ENCODE measurements at places on chromosomes 4 and X. TPM values are rescaled to one million over a fixed set of nuclear protein-coding genes. Genes with fewer than 3 reads are reported as not detected.
A peak's percentile ranks its signal among the peaks of the same experiment; 100 is the strongest.

Gene DGAT2L6
- 0.16 TPM for total RNA-seq

Gene ADGRG2
- not detected for total RNA-seq

- DNase-seq: no peak
Observed at GRCh38 chr4:6619466-6620255, 20.8 kb upstream of the MRFAP1 start.

- no peak for DNase-seq
Observed at GRCh38 chrX:104854790-104855340, 288.9 kb downstream of the IL1RAPL2 start.

DNA sequence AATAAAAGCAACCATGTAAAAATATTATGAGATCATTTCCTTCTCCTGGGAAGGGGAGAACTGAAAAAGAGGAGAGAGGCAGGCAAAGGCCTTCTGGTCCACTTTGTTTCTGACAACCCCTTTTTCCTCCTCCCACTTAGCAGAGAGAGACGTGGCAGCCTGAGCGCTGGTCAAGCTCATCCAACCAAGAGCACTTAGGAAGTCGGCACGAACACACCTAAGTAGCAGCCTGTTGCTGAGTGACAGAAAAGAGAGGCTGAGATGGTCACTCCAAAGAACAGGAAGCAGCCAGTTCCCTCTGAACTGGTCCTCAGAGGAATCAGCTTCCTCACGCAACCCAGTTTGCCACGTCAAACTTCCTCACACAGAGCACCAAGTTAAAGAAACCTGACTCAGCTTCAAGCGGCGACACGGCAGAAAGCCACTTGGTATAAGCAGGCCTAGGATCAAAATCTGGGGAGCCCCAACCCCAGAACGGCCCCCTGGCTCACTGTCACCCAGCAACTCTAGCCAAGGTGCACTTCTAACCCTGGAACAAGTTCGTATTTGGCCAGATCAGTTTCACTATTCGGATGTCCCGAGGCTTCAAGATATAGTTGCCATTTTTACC, 861 bp downstream of the SEC24D start:
- peak; percentile 62 for DNase-seq

All from GM12878 (cell line).